ENCODE measurements at places on chromosomes 11 and 22.

GRCh38 chr22:35014812-35015211 is 51.1 kb upstream of the ISX start:
- DNase-seq = no peak

- no peak for DNase-seq
Measured at GRCh38 chr22:24830205-24830979, 24.4 kb downstream of the SGSM1 start.

- DNase-seq = no peak
Measured at GRCh38 chr11:113457784-113458183, 17.4 kb downstream of the DRD2 start.

DNA sequence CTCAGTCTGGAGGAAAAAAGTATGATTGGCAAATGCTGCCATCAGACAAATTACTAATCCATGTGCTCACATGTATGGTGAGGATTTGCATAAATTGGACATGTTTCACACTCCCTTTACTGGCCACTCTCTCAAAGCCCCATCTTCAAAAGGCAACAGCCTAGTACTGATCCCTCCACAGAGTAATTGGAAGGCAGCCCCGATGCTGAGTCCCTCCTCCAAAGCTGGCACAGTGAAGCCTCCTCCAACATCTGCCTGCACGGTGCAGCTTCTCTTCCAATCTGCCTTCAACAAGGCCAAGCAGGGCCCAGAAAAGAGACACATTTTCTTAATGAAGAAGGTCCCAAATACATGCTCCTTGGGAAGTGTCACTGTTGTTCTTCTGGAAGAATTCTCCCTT is 350.6 kb downstream of the OPCML start:
- no peak for DNase-seq

- no peak for DNase-seq
Measured at GRCh38 chr22:45740236-45740635, 68.6 kb downstream of the ATXN10 start.

GRCh38 chr11:86523738-86524619 is 148.4 kb downstream of the ME3 start:
- no peak for DNase-seq

DNA sequence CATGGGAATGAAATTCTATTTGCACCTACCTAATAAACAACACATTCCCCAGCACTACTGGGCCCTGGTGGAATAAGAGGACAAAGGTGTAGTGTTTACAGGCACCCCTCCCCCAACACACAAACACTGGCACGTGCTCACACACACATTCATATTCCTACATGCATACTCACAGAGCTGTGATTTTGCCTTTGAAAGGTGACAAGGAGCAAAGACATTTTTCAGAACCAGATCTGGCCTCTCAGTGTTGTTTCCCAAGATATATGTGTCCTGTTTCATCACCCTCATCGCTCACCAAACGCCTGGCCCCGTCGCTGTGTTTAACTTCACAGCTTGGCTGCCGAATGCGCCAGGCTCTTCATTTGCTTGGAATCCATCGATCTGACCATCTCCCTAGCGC is 292.6 kb downstream of the NTM start:
- no peak for DNase-seq

GRCh38 chr11:61267437-61267841 is 26.5 kb downstream of the PGA5 start:
- DNase-seq = no peak

DNA sequence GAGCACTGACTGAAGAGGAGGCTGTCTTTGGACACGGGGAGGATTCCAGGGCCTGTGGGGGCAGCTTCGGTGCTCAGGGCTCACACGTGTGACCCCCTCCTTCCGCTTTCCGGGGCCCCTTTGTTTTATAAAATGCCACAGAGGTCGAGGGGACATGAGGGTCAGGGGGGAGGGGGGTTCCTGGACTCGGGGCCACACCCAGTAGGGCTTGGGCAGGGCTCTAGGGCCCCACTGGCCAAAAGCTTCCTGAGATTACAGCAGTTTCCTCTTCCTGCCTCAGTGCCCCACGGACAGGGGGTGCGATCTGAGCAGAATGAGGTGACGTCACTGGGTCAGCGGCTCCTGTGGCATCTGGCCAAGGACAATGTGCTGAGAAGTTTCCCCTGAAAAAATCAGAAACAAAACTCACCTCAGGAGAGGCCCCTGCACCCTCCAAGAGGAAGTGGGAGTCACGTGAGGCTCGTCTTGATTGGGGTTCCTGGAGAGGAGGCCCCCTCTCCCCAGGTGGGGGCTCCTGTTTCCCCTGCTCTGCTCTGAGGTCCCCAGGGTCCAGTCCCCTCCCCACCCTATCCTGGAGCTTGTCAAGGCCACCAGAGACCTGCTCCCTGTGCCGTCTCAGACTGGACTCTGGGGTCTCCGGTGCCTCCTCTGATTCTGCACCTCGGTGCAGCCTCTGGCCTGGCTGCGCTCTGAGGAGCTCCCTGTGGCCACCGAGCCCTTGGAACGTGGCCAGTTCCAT is 6.4 kb upstream of the IFITM3 start:
- DNase-seq = peak; percentile 85

- DNase-seq = peak; percentile 48
Measured at GRCh38 chr11:1839924-1840779, 1.4 kb downstream of the TNNI2 start.

GRCh38 chr11:109247071-109247470 is 174.9 kb upstream of the C11orf87 start:
- DNase-seq = no peak

DNA sequence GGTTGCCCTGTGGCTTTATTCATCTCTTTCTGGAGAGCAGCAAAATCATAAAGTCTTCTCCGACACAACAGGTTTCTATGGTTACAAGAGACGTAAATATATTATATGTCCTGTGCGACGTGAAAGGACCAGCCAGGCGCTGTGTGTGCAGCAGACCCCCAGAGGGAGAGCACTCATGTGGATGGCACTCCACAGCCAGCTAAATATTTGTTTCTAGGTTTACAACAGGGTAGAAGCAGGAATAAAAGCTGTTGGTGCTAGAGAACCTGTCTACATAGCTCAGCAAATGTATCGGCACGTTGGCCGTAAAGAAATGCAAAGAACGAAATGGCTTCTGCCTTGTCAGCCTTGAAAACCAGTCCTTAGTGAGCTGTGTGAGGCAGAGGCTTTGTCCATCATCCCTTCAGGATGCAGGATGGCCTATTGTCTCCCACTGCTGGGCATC is 133.8 kb upstream of the PITPNB start:
- DNase-seq = no peak

DNA sequence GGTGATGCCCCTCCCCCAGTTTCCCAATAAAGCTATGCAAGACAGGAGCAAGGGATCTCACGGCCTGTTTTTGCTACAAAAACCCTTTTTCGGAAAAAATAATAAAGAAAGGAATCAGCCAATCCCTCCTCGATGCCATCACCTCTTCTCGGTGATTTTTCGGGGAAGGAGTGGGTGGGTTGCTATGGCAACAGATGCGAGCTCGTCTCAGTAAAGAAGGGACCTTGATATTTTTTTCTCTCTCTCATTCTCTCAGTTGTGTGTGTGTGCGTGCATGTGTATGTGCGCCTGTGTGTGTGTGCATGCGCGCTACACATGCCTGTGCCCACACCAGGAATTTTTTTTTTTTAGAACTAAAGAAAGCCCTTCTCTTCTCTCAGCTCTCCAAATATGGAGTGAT is 3.8 kb upstream of the NPAS4 start:
- DNase-seq = no peak

GRCh38 chr22:45594123-45594941 is 77.3 kb upstream of the ATXN10 start:
- DNase-seq = no peak

- no peak for DNase-seq
Measured at GRCh38 chr11:45655012-45655283, 10.5 kb downstream of the CHST1 start.

GRCh38 chr11:115220423-115220822 is 283.8 kb downstream of the CADM1 start:
- no peak for DNase-seq

- no peak for DNase-seq
Measured at GRCh38 chr22:34765115-34765514, 300.8 kb upstream of the ISX start.

- no peak for DNase-seq
Measured at GRCh38 chr22:46537225-46537945, at the start of gene CELSR1. CELSR1 (minus strand) TSS chr22:46537620; CDS start chr22:46537170, 450 bp downstream.

GRCh38 chr11:17275400-17276235 is 921 bp upstream of the NUCB2 start:
- DNase-seq = no peak

- peak; percentile 74 for DNase-seq
Measured at GRCh38 chr22:26648011-26648497, 9.3 kb upstream of the MIAT start.

DNA sequence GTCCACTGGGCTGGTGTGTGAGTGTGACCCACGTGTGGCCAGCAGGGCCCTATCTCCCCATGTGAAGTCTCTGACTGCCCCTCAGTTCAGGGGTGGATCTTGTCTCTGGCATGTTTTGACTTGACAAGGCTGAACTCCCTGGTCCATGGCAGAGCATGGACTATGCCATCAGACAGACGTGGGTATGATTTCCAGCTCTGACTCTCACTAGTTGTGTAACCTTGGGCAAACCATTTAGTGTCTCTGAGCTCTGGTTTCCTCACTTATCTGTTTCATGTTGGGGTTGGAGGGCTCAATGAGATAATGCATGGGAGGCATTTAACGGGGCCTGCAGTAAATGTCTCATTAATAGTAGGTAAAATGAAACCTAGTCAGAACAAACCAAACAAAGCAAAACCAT is 254.5 kb upstream of the NARS2 start:
- no peak for DNase-seq

DNA sequence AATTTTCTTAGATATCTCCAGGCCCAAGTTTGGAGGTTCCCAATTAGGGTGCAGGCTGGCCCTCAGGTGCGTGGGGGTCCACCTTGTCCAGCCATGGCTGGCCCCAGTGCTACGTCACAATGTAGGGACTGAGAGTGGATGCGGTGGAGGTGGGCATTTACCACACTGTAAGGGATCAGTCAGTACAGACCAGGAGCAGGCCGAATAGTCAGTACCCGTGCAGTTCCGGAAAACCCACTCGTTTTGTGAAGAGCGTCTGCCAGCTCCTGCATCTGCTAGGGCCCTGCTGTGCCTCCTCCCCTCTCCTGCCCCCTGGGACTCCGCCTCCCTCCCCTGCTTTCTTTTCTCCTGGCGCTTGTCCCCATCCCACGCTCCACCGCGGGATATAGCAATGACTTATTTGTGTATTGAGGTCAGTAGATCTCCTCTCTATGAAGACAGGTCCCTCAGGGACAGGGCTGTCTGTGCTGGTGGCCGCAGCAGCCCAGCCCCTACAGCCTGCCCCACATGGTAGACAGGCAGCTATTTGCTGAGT is 50.4 kb upstream of the SEPTIN5 start:
- DNase-seq = no peak

DNA sequence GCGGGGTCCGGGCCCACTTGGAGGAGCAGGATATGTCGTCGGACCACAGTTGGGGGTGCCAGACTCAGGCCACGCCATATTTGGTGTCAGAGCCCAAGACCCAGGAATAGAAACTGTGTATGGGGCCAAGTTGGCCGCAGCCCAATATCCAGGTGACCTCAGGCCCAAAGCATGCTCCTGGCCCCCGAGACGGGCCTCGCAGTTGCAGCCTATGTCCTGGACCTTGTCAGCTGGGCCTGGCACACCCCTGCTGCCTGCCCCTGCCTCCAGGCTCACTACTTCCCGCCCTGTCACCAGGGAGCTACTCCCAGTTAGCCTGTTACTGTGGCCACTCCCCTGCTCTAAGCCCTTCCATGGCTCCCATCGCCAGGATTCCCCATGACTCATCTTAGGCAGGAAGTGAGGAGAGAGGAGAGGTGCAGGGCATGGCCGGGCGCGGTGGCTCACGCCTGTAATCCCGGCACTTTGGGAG is 23.1 kb downstream of the A4GALT start:
- no peak for DNase-seq

- no peak for DNase-seq
Measured at GRCh38 chr11:120528749-120529148, 17.2 kb downstream of the GRIK4 start.

- DNase-seq = no peak
Measured at GRCh38 chr11:70951139-70951804, 301.1 kb downstream of the SHANK2 start.

DNA sequence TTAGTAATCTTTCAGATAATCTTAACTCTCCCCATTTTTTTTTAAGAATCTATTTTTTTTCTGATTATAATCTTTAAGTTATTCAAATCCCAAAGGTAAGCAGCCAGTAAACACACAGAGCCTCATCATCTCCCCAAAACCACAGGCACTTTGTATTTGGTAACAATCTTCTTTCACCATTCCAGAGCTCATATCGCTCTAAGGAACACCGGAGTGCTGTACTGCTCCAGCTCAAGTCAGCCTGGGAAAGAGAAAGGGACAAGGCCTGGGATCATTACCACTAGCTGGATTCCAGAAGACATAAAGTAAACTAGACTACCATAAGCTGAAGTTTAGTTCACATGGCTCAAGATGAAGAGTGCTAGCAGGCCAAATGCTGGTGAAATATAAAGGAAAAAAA is 73.0 kb upstream of the APOA1 start:
- DNase-seq = no peak

DNA sequence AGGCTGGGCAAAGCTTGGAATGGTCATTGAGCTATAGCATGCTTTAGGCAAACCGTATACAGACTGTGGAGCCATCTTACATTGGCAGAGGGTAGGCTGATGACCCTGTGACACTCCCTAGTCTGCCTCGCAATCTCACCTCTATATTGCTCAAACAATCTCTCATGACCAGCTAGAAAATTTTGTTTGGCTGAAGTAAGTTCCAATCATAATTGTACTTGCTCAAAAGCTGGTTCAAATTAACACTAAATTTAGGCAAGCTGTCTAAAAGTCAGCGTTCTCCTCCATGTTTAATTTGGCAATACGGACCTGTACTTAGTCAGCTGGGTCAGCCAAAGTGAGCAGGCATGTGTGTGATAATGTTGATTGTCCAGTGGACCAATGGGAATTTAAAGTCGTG is 133.0 kb downstream of the SWAP70 start:
- no peak for DNase-seq

GRCh38 chr22:45169591-45170466 is 6.1 kb downstream of the NUP50 start:
- DNase-seq = peak; percentile 37

DNA sequence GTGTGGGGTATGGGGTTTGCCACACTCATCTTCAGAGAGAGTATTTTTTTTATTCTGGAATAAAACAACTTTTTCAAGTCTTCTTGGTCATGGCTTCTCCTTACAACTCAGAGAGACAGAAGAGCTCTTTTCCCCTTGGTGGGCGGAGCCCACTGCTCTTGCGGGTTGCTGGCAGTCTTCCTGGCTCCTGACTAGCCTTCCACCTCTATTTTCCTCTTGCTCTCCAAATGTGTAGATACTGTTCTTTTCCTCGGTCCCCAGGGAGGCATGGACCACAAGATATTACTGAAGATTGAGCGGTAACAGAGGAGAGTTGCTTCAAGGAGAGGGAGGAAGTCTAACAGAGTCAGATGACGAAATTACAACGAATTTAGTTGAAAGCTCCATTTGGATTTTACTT is 210.6 kb downstream of the NTM start:
- DNase-seq = no peak

DNA sequence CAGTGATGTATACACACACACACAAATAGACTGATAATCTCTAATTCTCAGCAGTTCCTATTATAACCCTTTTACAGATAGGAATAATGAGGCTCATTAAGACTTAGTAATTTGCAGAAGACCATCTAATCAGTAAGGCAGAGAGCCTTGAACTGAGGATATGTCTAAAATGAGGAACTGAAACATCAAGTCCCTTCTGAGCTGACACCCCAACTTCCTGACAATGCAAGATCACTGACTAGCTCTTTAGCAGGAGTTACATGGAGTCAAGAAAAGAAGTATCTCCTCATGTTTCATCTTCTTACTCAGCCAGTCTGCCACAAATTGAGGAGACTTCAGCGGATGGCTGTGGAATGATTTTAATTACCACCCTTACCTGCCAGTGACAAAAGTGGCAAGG is 193.0 kb downstream of the MSANTD4 start:
- DNase-seq = no peak

Measured in activated CD8-positive, alpha-beta T cell treated with anti-CD3 and anti-CD28 coated beads, Interleukin-2, amount 10 ng/mL, durations not matched to agents 7 days and 5 days (primary cell).